ENCODE measurements at places on chromosomes 11 and 22. TPM values are rescaled to one million over a fixed set of nuclear protein-coding genes. Genes with fewer than 3 reads are reported as not detected.

CSNK2A3 gene
- 2.0 TPM for total RNA-seq

MUC15 gene
- not detected for total RNA-seq

MMP12 gene
- total RNA-seq = 5.6 TPM

TMEM126B gene
- total RNA-seq = 51.1 TPM

KCNJ11 gene
- total RNA-seq = not detected

RAG1 gene
- 0.57 TPM for total RNA-seq

SLC22A12 gene
- total RNA-seq = not detected

HMGXB4 gene
- total RNA-seq = 27.9 TPM

TEX54 gene
- total RNA-seq = not detected

KCNC1 gene
- not detected for total RNA-seq

SMIM35 gene
- not detected for total RNA-seq

ZNRF3 gene
- total RNA-seq = 3.3 TPM

MUC2 gene
- not detected for total RNA-seq

OR8G1 gene
- not detected for total RNA-seq

TRMU gene
- 37.8 TPM for total RNA-seq

TTLL12 gene
- total RNA-seq = 65.1 TPM

NEAT1 gene
- total RNA-seq = 308 TPM

SYTL2 gene
- total RNA-seq = 14.6 TPM

TMEM132A gene
- 158 TPM for total RNA-seq

NDUFS3 gene
- total RNA-seq = 77.3 TPM

FAM181B gene
- total RNA-seq = not detected

C11orf91 gene
- total RNA-seq = not detected

RIMBP3B gene
- 0.29 TPM for total RNA-seq

Data from placental pericyte (primary cell).